ENCODE measurements at places on chromosomes 2 and 18.
A peak's percentile ranks its signal among the peaks of the same experiment; 100 is the strongest.

- no peak for DNase-seq
Measured at GRCh38 chr18:63588909-63589308, 1.8 kb downstream of the SERPINB13 start.

DNA sequence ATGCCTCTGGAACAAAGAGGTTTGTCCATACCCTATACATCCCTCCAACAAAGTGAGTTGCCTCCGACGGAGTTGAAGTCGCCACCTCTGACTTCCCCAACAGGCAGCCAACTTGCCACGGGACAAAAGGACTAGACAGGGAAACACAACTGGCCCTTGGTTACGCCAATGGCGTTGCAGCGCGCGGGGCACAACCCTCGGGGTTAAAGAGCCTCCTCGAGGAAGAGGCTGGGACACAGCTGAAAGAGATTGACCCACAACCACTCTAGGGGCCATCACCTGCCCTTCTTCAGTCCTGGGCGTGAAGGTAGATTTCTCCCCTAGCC, 545 bp downstream of the GTF3C2 start:
- DNase-seq, result peak; percentile 85

GRCh38 chr18:68724021-68724420, 9.1 kb upstream of the TMX3 start:
- DNase-seq, result no peak

DNA sequence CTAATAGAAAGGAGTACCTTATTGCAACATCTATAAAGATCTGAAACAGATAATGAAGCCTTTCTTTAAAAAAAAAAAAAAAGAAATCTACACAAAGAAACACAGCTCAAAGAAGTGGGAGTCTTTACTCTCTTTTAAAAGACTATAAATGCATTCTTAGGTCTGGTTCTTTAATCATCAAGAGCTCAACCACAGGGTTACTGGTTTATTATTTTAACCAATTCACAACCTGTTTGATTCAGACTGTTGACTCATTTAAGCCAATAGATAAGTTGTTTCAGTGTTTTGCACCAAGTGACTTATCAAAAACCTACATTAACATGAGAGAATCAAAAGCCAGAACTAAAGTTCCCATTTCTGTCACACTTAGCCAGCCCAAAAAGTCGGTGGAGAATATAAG, 93.1 kb downstream of the TCF4 start:
- DNase-seq, result no peak

DNA sequence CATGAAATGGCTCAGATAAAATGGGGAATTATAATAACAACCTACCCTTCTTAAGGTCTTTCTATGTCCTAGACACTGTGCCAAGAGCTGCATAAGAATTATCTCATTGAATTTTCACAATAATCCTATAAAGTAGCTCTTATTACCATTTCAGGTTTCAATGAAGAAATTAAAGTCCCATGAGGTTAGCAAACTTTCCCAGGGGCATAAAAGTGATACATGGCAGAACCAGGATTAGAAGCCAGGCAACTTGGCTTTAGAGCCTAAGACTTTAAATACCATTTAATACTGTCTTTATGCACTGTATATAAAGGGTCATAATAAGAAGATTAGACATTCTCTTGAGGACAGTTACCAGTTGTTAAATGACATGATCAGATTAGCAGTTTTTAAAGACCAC, 130.1 kb downstream of the GCA start:
- DNase-seq, result no peak

GRCh38 chr2:104891145-104891544, 37.2 kb downstream of the POU3F3 start:
- no peak for DNase-seq
